ENCODE measurements at places on chromosomes 5 and 9.

GRCh38 chr5:127958421-127959011, 125.0 kb upstream of the SLC12A2 start:
- no peak for DNase-seq

- no peak for DNase-seq
These were observed 256.9 kb upstream of the TUSC1 start for GRCh38 chr9:25935188-25935587.

DNA sequence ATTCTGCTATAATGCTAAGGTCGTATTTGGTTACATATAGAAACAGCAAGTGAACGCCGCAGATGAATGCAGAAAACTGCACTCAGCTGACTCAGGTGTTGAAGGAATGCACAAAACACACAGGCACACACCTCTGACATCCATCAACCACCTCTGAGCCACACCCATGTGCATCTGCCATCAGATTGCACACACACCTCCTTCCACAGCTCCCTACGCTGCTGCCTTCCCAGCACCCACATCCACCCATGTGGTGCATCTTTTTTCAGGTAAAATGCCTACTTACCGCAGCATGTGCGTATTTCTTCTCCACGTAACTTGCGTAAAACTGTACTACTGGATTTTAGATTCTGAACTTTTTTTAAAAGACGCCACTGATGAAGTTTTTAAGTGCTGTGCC, 7.1 kb downstream of the STK10 start:
- DNase-seq, result no peak

- peak; percentile 34 for DNase-seq
These were observed 266.2 kb downstream of the NSG2 start for GRCh38 chr5:174311531-174312269.

- DNase-seq, result no peak
These were observed 1363.9 kb downstream of the MAT2B start for GRCh38 chr5:164869325-164869724.

GRCh38 chr5:142506756-142507155, 179.1 kb downstream of the FGF1 start:
- no peak for DNase-seq

- DNase-seq, result no peak
These were observed 201.1 kb downstream of the PALM2AKAP2 start for GRCh38 chr9:109981091-109981490.

- DNase-seq, result no peak
These were observed 1935.3 kb upstream of the WWC1 start for GRCh38 chr5:166356096-166356495.

GRCh38 chr5:10220248-10220647, 29.4 kb downstream of the ATPSCKMT start:
- no peak for DNase-seq

DNA sequence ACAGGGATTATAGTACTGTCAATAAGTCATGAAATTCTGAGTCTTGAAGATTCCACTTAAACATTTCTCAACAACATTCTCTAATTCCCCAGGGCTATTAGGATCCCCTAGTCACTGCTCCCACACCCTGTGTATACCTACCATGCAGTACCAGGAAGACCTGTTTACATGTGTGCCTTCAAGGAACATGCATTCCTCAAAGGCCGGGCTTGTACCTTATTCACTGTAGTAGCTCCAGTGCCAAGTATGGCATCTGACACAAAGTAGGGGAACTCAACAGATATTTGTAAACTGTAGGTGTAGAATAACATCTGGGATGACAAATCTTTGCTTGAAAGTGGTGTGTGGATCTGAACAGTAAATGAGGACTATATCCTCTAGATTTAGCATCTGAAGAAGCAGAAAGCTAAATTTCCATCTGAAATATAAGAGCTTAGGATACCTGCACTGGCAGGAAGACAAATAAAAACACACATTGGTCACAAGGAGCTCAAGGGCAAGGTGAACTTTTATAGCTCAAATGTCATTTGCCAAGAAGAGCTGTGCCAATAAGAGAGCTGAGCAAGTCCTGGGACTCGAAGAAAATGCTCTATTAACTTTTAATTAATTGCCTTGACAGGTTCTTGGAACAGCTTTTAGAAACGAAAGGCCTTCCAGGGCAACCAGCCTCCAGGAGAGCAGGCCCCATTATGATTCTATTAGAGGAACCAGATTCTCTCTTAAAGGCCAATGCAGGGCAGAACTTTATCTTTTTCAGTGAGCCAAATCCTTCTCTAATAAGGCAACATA, 52.3 kb upstream of the MYOT start:
- DNase-seq, result no peak

- no peak for DNase-seq
These were observed 298.7 kb upstream of the RGMB start for GRCh38 chr5:98474782-98475181.

DNA sequence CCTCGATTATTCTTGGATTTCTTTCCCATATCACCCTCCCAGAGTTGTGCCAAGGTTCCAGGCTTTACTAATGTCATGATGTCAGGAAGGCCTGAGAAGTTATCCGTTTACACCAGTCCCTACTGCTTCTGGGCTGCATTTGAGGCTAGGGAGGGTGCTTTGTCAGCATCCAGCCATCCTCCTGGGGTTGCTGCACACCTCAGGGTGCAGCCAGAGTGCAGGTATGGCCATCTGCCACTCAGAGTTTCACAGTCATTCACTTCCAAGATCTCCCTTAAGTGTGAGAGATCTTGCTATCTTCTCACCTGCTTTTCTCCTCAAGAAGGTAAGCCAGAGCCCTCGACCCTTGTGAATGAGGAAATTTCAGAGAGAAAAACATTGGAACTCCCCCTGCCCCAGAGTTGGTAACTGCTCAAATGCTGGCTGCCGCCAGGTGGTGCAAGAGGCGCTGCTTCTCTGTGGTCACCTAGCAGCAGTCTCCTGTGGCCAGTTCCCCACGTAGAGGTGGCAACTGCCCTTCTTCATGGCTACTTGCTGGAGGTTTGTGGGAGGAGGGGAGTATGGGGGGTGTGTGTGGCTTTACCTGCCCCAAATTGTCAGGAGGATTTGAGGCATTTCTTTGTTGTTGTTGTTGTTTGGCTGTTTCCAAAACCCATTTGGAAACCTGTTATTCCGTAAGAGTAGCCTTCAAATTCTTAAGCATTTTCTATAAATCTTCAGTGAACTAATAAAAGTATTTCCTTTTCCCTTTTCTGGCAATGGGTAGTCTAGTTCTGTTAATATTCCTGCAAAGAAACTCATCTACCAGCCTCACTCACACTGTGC, 259.6 kb upstream of the DMRT1 start:
- no peak for DNase-seq

- no peak for DNase-seq
These were observed 4.3 kb downstream of the AQP3 start for GRCh38 chr9:33443047-33443446.

DNA sequence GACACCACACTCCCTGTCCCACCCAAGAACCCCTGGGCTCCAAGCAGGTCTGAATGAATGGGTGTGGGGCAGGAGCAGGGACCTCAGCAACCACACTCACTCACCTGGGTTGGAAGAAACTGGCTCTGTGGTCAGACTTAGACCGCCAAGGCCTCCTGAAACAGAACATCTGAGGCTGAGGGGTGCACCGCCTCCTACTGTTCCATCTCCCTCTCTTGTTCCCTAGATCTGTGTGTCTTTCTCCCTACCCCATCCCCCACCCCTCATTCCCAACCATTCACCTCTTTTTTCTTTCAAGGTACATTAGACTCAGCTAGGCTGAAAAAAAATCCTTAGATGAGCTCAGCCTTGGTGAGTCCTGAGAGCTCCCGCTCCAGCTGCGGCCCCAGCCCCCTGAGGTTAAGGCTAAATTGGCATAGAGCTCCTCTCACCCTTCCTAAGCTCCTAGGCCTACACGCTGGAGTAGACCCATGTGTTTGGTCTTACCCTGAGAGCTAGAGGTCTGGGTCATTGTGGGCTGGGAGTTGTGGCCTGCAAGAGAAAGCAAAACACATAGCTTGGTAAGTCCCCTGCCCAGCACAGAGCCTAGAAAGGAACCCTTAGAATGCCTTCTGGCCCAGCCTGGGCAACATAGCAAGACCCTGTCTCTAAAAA, 4.8 kb downstream of the ECSCR start:
- DNase-seq, result no peak

DNA sequence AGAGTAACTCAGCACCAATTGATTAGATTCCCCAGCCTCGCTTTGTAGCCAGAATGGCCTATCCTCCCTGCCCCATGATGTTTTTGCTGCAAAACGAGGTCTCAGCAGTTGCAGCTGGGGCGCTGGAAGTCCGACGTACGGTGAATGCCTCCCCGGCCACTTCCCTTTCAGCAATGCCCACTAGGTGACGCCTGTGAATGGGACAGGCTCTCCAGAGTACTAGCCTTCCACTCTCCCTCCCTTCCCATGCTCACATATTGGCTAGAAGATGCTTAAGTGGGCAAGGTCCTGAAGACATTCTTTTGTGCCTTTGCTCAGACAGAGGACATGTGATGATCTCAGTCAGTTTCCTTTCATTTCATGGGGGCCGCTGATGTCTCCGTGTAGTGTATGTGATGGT, 50.8 kb downstream of the DMRT2 start:
- no peak for DNase-seq

DNA sequence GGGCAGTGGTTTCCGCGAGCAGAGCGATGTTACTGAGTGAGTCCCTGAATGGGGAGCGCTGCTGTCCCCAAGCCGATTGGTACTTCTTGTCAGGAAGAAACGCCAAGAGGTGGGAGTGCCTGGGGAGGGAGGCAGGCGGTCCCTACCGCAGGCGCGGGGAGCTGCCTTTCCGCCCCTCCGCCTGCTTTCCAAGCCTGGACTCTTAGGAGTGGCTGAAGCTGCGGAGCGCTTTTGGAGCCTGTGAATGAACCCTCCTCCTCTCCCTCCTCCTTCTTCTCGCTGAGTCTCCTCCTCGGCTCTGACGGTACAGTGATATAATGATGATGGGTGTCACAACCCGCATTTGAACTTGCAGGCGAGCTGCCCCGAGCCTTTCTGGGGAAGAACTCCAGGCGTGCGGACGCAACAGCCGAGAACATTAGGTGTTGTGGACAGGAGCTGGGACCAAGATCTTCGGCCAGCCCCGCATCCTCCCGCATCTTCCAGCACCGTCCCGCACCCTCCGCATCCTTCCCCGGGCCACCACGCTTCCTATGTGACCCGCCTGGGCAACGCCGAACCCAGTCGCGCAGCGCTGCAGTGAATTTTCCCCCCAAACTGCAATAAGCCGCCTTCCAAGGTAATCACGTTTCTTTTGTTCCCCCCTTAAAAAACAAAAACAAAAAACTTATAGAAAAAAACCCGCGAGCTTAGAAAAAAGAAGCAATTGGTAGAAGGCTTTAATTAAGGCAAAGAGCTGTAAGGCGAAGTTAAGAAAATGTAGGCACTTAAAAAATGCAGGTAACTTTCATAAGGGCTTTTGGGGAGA, at the start of gene VCAN:
Gene VCAN (plus strand): TSS at position 340 of the 808 bp plus-strand sequence. CDS start 11,775 bp downstream, outside the sequence.
- DNase-seq, result no peak

- no peak for DNase-seq
These were observed 6.9 kb upstream of the MEIKIN start for GRCh38 chr5:131952301-131952857.

DNA sequence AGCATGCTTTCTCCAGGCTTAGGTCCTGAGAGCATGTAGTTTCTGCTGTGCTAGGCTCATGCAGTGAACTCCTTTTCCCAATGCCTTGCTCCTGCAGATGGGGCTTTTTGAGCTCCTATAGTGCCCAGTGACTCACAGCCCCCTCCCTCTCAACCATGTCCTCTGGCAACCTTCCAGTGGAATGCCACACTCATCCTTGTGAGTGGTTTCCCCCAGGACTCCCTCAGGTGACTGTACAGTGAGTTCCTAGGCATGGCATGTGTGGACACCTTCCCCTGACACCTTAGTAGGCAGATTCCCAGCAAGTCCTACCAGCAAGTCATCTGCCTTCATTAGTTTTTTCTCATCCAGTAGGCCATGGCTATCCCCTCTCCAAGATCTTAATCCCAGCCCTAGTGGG, 72.4 kb upstream of the CXCL14 start:
- DNase-seq, result no peak

GRCh38 chr9:37187713-37188439, 67.5 kb downstream of the ZCCHC7 start:
- DNase-seq, result no peak

GRCh38 chr5:31648326-31648725, 9.4 kb downstream of the PDZD2 start:
- DNase-seq, result no peak

GRCh38 chr9:16421532-16421931, 448.9 kb downstream of the BNC2 start:
- DNase-seq, result no peak

- DNase-seq, result no peak
These were observed 1.4 kb downstream of the SLC34A3 start for GRCh38 chr9:137232101-137232500.

- no peak for DNase-seq
These were observed 271.9 kb upstream of the ADAMTS16 start for GRCh38 chr5:4868140-4868735.

- DNase-seq, result no peak
These were observed 49.4 kb downstream of the MEF2C start for GRCh38 chr5:88833371-88834130.

DNA sequence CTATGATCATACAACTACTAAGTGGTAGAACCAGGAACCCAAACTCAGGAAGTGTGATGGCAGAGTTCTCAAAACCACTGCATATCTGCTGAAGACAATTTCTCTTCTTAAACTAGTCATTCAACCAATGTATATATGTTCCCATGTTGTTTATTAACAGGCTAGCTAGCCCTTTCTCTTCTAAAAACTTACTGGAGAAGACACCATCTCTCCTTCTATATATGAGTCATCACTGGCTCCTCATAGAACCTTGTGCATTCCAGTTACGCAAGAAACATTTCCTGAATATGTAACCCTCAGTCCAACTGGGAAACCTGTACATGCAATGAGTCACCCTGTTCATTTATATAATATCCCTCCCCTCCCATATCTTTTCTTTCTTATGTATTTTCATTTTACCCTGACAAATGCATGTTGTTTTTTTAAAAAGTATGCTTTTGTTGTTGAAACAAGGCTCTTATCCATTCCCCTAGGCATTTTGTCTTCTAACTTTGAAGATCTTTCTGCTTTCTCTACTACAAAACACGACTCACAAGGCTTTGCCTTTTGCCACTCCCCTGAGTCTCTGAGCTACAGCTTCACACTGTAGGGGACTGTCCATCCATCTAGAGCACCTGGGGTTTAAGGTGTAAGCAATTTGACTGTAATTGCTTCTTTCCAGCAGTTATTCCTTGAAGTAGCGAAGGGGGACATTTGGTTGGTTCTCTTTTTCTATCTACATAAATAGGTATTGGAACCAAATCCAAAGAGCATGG, 119.5 kb downstream of the ANXA1 start:
- no peak for DNase-seq

GRCh38 chr9:33106827-33107621, 30.6 kb upstream of the SMU1 start:
- DNase-seq, result no peak

GRCh38 chr5:143197260-143197656, 206.2 kb downstream of the NR3C1 start:
- no peak for DNase-seq

DNA sequence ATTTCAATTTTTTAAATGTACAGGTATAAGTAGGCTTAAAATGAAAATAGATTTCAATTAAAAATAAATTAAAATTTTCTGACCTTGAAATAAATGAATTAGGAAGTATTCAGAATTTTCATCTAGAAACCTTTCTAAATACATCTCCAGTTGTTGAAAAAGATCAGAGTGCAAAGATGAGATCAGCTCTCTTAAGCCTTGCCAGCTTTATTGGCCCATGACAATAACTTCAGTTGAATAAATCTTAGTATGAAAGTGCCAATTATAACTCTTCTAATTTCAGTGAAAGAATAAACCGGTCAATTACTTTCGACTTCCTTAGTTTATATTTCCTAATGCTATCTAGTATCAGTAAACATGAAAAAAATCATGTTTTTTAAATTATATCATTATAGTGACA, 117.4 kb downstream of the FBXL17 start:
- DNase-seq, result no peak

- DNase-seq, result no peak
These were observed 464.4 kb upstream of the TUSC1 start for GRCh38 chr9:26142631-26143030.

- DNase-seq, result no peak
These were observed 970.9 kb upstream of the NUDT12 start for GRCh38 chr5:104533498-104533897.
